ENCODE measurements at places on chromosomes 2 and 18.
A peak's percentile ranks its signal among the peaks of the same experiment; 100 is the strongest.

DNA sequence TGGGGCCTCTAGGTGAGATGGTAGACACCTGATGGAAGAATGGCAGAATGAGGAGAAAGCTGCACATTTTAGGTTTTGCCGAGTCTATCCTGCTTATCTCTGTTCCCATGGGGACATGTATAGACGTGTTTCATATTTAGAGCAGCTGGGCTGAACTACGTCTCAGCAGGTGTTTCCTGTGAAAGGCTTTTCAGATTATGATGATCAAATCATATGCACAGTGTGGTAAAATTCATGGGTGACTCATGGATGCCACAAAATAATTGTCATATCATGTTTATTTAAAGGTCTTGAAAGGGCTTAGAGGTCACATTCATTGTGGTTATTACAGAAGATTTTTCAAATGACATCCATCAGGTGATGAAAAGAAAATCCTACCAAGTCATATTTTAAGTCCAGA lies 90.5 kb downstream of the ICOS start:
- DNase-seq, result no peak

GRCh38 chr18:70220628-70221027 lies 15.1 kb upstream of the RTTN start:
- no peak for DNase-seq

GRCh38 chr18:35073186-35074105 lies 32.2 kb downstream of the MAPRE2 start:
- DNase-seq, result no peak

DNA sequence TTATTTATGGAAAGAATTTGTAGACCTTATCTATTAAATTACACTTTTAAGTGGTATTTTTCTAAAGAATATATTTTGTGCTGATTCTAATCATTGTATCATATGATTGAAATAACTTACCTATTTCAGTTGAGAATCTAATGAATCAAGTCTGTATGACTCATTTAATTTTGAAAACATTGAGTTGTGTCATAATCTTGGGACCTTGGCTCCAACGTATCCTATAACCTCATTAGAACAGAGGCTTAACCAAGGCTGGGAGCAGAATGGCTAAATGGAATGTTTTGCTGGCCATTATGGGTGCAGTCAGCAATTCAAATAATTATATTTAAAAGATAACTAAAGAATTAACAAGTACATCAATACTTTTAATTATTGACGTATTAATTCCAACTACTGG lies 19.6 kb upstream of the GULP1 start:
- no peak for DNase-seq

DNA sequence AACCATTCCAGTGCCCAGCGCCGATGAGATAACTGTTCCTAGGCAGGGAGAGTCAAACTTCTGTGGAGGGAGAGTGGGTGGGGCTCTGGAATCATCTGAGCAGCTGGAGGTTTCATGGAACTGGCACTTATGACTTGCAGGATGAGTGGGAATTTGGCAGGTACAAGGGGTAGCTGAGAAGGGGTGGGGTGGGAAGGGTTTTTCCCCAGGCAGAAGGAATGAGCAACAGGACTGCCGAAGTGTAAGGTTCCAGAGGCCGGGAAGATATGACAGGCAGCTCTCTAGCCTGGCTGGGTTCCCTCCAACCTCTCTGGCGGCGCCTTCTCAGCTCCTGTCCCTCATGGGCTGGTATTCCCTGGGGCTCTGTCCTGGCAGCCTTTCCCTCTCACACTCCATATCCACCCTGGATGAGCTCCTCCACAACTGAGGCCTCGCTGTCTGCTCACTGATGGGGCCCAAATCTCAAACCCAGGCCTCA lies 2.5 kb upstream of the TET3 start:
- DNase-seq, result no peak

DNA sequence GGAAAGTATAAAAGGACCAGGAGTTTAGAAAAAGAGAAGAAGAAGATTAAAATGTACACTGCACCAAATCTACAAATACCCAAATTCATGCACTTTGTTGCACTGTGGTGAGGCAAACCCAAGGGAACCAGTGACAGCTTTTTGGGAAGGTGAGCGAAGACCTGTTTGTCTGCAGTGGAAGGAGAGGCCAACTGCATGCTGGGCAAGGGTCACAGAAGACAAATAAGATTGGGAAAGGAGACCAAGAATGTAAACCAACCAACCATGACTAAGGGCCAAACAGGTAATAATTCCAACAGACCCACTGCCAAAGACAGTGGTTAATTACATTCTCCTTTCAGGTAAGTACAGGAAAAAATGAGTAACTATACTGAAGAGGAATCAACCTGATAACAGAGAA lies 202.8 kb downstream of the STK39 start:
- no peak for DNase-seq

- no peak for DNase-seq
These were observed 60.7 kb upstream of the ITGA6 start for GRCh38 chr2:172366596-172367150.

GRCh38 chr2:240599141-240599583 lies 12.6 kb downstream of the CAPN10 start:
- DNase-seq, result no peak

GRCh38 chr2:207296265-207296948 lies 130.7 kb upstream of the KLF7 start:
- DNase-seq, result no peak

GRCh38 chr18:27666016-27666415 lies 480.9 kb upstream of the CHST9 start:
- no peak for DNase-seq

GRCh38 chr2:79171348-79171958 lies 11.9 kb upstream of the REG3A start:
- DNase-seq, result no peak

GRCh38 chr2:100588071-100588786 lies 25.4 kb downstream of the PDCL3 start:
- no peak for DNase-seq

DNA sequence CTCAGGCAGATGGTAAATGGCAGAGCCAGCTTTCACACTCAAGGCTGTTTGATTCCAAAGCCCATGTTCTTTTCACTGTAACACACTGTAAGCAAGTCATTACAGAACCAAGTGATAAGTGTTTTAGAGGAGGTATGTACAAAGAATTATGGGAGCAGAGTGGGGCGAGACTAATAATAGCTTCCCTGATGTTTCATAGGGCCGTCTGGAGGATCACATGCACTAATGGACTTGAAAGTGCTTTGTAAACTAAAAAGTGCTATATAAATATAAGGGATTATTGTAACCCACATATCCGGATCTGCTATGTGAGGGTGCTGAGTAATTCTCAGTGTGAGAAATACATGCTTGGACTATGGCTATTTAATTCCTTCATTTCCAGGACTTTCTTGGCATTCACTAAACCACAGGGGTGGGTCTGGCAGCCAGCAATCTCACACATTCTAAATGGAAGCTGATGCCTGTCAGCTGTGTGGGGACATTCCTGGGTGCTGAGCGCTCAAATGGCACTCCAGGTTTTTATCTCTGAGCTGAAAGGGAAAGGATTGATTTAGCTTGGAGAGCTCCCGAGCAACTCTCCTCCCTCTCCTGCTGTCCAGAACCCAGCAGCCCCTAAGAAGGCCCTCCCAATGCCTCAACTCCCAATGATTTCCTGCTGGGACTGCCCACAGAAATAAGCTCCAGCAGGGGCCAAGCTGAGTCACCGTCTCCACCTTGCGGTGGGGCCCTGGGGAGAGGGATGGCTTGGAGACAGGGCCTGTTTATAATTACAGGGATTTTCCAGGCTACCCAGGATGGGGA lies 222.8 kb downstream of the SOX11 start:
- DNase-seq, result no peak

DNA sequence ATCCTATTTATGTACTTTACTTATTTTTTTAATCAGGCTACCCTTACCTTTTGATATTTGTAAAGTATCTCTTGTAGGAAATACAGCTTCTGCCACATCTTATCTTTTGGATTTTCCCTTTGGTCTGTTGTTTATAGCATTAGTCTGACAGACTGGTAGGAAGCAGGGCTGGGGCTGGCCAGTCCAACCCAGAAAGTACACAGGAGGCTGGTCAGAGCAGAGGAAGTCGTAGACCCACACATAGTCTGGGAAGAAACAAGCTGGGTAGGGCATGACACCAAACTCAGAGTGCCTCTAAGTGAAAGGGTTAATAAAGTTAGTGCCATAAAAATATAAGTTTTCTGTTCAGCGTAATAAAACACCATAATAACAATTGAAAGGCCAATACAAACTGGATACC lies 51.7 kb downstream of the BOLA3 start:
- no peak for DNase-seq

- DNase-seq, result peak; percentile 38
These were observed 23.0 kb downstream of the CDC42EP3 start for GRCh38 chr2:37648331-37649011.

DNA sequence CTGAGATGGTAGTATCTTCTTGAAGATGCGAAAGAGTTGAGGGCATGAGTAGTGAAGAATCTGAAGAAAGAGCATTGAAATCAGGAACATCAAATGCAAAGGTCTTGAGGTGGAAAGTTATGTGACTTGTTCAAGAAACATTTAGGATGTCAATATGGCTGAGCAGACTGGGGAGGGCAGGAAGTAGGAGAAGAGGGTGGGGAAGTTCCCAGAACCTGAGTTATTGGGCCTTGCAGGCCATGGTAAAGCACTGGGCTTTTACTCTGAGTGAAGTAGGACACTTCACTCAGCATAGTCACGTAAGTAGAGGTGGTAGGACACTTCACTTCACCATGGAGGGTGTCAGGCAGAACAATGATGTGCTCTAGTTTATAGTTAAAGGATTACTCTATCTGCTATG lies 11.8 kb upstream of the MYL12A start:
- DNase-seq, result no peak

GRCh38 chr2:203033395-203033794 lies 18.7 kb downstream of the NBEAL1 start:
- DNase-seq, result no peak

DNA sequence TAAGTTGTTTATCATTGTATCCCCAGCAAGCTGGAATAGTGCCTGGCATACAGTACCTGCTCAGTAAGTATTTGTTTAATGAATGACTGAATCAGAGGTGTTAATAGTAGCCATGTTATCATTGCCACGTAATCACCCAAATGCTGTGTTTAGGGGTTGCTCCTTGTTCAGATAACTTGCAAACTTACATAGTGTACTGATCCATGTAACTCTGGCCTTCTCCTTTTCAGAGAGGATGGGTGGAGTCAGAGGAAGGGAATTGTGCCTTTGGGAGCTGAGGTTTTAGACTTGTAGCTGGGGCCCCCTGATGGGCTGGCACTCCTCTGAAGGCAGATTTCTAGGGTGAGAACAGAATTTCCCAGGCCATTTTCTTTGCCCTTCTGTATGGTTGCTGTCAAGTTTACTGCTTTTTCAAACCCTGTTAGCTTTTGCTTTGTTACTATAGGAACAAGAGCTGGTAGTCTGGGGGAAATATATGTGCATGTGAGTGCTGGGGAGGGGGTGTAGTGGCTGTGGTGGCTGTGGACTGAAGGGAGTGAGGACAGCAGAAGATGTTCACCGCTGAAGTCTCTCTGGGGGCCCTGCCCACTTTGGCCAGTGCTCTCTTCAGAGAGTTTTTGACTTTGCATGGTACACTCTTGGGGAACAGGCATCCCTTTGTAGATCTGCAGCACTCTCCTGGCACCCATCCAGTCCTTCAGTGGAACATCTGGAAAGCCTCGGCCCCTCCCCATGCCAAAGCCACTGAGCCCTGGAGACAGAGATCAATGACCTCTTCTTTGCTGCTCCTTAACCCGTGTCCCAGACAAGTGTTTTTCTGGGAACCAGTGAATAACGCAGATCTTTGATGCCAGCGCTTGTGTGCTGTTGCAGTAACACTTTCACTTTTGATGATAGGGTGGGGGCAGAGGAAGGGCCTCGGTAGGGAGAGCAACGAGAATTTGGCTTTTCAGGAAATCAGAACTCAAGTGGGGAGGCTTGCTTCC lies 209.0 kb downstream of the PRKCE start:
- DNase-seq, result no peak

DNA sequence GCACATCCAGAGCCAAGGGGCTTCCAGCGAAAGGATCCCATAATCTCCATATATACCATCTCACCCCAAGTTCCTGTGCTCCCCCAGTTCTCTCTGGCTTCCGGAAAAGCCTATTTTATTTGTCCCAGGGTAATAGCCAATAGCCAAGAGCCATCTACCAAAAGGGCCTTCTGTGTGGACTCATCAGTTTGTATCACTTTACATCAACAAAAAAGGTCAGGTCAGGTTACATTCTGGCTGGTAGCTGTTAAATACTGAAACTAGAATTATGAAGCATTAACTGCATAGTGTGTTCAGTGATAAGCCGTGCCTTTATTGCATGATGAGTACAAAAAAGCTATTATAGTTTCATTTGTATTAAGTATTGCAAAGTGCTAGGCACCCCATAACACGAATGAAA lies 223.7 kb downstream of the IRS1 start:
- DNase-seq, result no peak

DNA sequence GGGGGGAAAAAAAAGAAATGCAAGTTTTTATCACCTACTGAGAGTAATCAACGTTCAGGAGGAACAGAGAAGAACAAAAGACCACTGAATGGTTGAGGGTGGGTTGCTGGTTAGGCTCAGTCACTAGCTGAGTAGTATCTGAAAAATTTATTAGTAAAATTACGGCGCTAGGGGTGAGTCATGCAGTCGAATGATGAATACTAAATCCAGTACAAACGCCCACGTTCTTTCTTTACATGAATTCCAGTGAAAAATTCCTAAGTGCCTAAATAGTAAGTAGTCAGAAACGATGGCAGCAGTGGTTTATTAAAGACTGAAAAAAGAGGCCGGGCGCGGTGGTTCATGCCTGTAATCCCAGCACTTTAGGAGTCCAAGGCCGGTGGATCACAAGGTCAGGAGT lies 52.0 kb downstream of the TEKT4 start:
- no peak for DNase-seq

DNA sequence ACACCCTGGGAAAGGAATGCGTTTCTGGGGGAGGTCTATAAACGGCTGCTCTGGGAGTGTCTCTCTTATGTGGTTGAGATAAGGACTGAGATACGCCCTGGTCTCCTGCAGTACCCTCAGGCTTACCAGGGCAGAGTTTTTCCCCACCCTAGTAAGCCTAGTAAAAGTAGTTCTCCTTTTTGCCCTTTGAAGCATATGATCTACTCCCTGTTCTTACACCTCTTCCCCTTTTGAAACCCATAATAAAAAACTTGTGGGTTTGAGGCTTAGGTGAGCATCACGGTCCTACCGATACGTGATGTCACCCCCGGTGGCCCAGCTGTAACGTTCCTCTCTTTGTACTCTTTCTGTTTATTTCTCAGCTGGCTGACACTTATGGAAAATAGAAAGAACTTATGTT lies 97.4 kb downstream of the FSIP2 start:
- DNase-seq, result no peak
